ENCODE measurements at places on chromosomes 2 and 18.

- DNase-seq = no peak
Measured at GRCh38 chr2:6181525-6181924, 489.3 kb downstream of the SOX11 start.

- DNase-seq = peak; percentile 79
Measured at GRCh38 chr2:148874868-148875341, at the start of gene KIF5C. Gene KIF5C, plus strand, starts transcription at chr2:148875227. Its CDS starts 391 bp downstream, at chr2:148875618.

- DNase-seq = no peak
Measured at GRCh38 chr2:233700028-233700635, 7.4 kb downstream of the UGT1A6 start.

DNA sequence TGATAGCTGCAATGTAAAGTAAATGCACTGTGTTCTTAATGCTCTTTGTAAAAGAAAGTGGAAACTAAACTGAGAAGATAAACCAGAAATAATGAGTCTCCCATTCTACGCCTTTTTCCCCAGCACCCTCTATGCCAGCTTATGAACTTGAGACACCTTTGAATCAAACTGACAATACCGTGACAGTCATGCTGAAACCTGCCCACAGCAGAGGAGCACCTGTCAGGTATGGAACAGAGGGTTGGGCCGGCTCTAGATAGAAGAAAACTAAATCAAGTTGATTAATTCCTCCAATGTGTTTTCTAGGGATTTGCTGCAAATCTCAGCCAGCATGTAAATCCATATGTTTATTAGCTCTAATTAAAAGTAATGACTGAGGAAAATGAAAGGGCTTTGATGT lies 520.6 kb upstream of the RAB12 start:
- DNase-seq = no peak

- no peak for DNase-seq
Measured at GRCh38 chr2:76193089-76193488, 482.4 kb upstream of the GCFC2 start.

GRCh38 chr2:74004212-74005182 lies 19.8 kb downstream of the TET3 start:
- no peak for DNase-seq

DNA sequence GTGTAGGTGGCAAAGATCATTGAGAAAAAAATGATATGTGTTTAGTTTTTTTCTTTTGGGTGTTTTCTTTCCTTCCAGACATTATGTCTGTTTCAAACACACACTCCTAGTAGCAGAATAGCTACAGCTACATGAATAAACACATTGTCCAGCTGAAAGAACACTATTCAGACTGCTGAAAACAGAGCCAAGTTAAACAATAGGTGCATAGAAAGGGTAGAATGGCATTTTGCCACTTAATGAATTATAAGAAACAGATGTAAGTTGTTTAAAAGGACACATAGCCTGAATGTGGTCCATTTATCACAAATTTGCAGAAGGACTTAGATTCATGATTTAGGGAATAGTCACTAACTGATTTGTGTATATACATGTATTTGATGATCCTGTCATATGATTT lies 20.1 kb downstream of the CTLA4 start:
- DNase-seq = no peak

- DNase-seq = no peak
Measured at GRCh38 chr2:39156107-39156506, 35.3 kb upstream of the SOS1 start.

- no peak for DNase-seq
Measured at GRCh38 chr2:209663139-209663538, 108.5 kb upstream of the UNC80 start.

GRCh38 chr2:185745864-185746859 lies 7.6 kb downstream of the FSIP2 start:
- DNase-seq = no peak

- no peak for DNase-seq
Measured at GRCh38 chr2:31877008-31877407, 133.8 kb downstream of the MEMO1 start.

GRCh38 chr2:129193961-129194360 lies 785.5 kb upstream of the RAB6C start:
- DNase-seq = no peak

- no peak for DNase-seq
Measured at GRCh38 chr2:197345846-197346370, 35.3 kb upstream of the ANKRD44 start.

- peak; percentile 35 for DNase-seq
Measured at GRCh38 chr2:168336786-168337388, 89.5 kb upstream of the STK39 start.

- DNase-seq = no peak
Measured at GRCh38 chr18:2223449-2223848, 347.9 kb downstream of the METTL4 start.

GRCh38 chr2:224658780-224659405 lies 57.3 kb downstream of the CCDC195 start:
- no peak for DNase-seq

DNA sequence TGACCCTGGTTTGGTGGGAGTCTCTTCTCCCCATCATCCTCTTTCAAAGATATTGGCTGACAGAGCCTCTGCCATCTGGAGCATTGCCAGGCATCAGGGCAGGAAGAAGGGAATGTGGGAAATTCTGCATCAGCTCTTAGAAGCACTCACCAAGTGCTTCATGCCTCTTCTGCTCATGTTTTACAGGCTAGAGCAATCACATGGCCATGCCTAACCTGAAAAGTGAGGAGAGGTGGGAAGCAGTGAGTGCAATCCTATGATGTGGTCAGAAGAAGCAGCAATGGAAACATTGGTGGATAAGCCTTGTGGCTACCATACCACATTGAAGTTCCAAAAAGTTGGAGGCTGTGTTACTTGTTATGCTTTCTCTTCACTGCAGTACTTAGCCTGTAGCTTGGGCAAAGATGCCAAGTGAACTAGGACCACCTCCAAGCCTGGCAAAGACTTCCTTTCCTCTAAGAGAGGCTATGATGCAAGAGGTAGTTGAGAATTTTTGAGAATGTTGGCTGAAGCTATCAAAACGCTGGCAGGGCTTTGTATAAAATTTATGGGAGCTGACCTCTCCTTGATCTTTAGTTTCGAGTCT lies 64.1 kb downstream of the BCL2L11 start:
- no peak for DNase-seq

- DNase-seq = no peak
Measured at GRCh38 chr2:26754972-26755670, 9.0 kb upstream of the SLC35F6 start.

GRCh38 chr18:11957636-11958035 lies 23.7 kb upstream of the IMPA2 start:
- no peak for DNase-seq

DNA sequence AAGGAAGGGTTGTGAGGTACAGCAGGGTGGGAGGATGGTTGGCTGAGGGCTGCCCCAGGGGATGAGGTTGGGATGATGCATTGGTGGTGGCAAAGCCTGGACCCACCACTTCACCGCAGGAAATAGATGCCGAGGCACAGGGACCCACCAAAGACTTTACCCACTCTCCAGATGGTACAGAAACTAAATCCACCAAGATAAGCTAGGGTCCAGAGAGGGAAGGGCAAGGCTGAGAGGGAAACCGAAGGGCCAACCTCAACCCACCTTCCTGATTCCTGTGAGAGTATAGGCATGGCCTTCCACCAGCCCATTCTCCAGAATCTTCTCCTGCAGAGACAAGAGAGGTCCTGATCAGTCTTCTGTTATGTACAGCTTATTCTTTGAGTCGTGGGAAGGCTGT lies 18.1 kb downstream of the CAPN14 start:
- no peak for DNase-seq

GRCh38 chr18:34707670-34708069 lies 2.4 kb upstream of the DTNA start:
- no peak for DNase-seq

GRCh38 chr2:207164006-207164831 lies 1.5 kb downstream of the KLF7 start:
- DNase-seq = no peak

- no peak for DNase-seq
Measured at GRCh38 chr2:65922794-65923193, 490.4 kb upstream of the SPRED2 start.

GRCh38 chr18:67305466-67305865 lies 211.1 kb downstream of the DSEL start:
- DNase-seq = no peak

- no peak for DNase-seq
Measured at GRCh38 chr2:8430628-8431027, 251.2 kb upstream of the ID2 start.

- no peak for DNase-seq
Measured at GRCh38 chr18:46755315-46756024, 1.4 kb downstream of the ST8SIA5 start.

DNA sequence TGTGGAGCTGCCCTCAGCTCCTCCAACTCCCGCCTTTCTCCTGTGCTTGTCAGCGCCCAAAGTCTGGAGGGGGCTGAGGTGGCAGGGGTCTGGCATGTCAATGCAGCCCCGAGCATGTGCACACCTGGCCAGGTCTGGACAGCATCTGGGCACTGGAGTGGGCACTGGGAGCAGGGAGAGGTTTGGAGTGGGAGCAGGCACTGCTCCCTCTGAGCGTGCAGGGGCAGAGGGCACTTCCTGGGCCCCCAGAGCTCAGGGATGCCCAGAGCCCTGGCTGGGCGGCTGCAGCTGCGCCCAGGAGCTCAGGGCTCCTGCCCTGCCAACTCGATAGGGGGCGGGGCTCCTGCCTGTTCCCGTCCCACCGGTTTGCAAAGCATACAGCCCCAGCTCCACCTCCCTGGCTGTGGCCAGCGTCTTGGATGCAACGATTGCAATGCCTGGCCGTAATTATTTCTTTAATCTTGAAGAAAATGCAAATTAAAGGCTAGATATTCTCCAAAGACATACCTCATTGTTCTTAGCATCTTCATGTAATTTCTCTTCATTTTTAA lies 57.4 kb upstream of the LDAH start:
- DNase-seq = no peak

- no peak for DNase-seq
Measured at GRCh38 chr18:11004951-11005350, 144.4 kb downstream of the PIEZO2 start.

DNA sequence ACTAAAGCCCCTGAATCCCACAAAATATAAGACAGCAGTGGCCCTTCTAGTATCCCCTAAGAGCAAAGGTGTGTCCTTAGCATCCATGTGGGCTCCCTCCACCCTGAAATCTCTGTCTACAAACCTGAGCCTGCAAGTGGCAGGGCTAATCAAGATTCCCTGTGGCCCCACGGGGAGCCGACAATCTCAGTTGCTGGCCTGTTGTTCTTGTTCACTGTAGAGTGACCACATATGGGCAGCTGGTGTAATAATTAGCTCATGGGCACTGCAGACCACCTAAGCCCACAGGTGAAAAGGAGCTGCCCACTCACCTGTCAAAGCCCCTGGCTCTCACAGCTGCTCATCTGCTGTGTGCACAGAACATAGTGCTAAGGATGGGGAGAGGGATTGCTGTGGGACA lies 102.3 kb downstream of the MRO start:
- no peak for DNase-seq

DNA sequence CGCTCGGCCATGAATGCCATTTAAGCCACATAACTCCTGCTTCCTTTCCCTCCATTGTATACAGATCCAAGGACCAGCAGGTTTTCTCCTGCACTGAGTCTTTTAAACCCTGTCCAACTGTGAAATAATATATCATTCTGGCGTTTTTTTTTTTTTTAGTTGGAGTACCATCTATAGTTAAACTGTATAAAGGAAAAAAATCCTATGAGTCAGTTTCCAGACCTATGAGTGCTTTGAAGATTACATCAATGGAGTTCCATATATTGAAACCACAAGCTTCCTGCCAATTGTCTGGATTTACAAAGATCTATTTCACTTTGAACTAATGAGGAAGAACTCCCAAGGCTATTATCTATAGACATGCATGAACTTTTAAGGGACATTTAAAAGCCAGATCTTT lies 2.4 kb upstream of the MALT1 start:
- no peak for DNase-seq

- DNase-seq = no peak
Measured at GRCh38 chr2:101667823-101668222, 29.7 kb upstream of the MAP4K4 start.

- DNase-seq = no peak
Measured at GRCh38 chr18:72091369-72091768, 452.8 kb downstream of the CBLN2 start.

- DNase-seq = no peak
Measured at GRCh38 chr2:238905224-238905623, 57.3 kb downstream of the TWIST2 start.

- no peak for DNase-seq
Measured at GRCh38 chr2:88236666-88237065, 66.5 kb downstream of the THNSL2 start.

DNA sequence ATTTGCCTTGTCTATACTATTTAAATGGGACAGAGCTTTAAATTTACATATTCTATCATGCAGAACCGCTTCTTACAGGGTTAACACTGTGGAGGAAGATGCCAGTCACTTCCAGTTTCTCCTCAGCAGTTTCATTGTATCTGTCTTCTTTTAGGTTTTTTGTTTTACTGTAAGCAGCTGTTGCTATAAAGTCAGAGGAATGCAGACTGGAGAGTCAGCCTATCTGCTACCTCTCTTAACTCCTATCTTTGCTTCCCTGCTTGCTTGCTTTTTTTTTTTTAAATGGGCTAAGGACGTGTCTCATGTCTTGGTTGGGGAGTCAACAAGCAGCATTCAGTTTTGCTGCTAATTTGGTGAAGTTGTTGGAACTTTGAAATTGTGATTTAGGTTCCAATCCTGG lies 8.9 kb downstream of the EPC2 start:
- no peak for DNase-seq

GRCh38 chr2:86815611-86816010 lies 24.9 kb upstream of the CD8A start:
- no peak for DNase-seq

Measured in effector CD4-positive, alpha-beta T cell (primary cell).